GM19239 (cell line): ENCODE measurements at places on chromosomes 11 and 22.

- DNase-seq = no peak
These were observed 1.6 kb upstream of the TMPRSS13 start for GRCh38 chr11:117930668-117931330.

DNA sequence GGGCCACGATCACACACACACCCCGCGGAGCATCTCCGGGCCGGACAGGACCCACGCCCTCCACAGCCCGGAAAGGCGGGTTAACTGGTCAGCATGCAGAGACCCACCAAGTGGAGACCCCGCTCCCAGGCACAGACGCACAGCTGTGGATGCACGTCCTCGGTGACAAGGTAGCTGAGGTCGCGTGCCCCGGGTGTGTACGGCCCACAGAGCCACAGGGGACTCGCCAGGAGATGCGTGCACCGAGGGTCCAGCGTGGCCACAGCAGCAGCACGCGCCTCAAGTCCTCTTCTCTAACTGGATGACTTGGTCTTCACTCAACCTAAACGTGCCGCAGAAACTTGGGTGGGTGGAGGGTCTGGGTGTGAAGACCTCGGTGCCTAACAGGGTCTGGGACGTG lies 5.5 kb downstream of the H19 start:
- no peak for DNase-seq

GRCh38 chr11:115222218-115222862 lies 281.9 kb downstream of the CADM1 start:
- DNase-seq = peak; percentile 39

- no peak for DNase-seq
These were observed 11.2 kb upstream of the CHST1 start for GRCh38 chr11:45676522-45677095.

DNA sequence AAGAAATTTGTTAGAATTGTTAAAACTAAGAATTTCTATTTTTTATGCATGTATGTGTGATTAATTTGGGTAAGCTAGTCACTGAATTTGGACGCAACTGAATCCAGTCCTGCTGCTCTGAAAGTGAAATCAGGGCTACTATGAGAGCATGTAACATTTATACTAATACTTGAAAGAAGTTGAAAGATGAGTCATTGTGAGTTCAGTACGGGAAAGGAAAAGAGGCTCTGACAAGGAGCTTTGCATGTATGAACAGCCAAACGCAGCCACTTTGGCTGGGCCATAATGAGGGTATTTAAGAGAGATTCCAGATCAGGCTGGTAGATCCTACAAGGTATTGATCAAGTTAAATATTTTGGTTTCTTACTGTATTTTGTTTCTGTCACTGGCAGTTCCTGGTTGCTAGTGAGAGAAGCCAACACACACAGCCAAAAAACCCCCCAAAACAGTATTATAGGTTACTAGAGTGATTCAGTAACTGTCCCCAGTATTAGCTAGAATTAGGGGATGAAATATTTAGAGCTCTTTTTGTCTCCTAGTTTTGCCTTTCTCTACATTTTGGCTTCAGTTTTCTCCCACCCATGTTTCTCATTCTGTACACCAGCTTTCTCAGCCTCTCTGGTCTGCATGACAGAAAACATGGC lies 14.1 kb downstream of the AASDHPPT start:
- DNase-seq = peak; percentile 17

DNA sequence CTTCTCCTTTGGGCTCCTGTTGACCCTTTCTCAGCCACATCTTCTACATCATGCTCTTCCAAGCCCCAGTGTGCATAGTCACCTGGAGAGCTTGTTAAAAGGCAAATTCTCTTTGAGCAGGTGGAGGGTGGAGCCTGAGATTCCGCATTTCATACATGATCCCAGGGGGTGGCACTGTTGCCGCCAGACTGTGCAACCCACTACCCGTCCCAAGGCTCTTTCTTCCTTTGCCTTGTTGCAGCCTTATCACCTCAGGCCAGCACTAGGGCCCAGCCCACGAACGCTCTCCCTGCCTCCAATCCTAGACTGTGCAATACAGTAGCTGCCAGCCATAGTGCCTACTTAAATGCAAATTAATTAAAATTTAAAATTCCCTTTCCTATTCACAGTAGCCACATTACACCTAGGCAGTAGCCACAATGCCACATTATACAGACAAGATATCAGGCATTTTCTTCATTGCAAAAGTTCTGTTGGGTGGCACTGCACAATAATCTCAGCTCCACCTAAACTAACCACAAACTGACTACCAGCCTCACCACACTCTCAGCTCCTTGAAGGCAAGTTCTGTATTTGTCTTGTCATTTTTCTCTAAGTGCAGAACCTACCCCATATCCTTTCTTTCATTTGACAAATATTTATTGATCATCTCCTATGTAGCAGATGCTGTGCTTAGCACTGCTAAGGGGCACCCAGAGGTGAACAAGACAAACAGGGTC lies 4.6 kb upstream of the KCNJ5 start:
- no peak for DNase-seq

GRCh38 chr11:106958517-106959248 lies 59.6 kb downstream of the GUCY1A2 start:
- no peak for DNase-seq

DNA sequence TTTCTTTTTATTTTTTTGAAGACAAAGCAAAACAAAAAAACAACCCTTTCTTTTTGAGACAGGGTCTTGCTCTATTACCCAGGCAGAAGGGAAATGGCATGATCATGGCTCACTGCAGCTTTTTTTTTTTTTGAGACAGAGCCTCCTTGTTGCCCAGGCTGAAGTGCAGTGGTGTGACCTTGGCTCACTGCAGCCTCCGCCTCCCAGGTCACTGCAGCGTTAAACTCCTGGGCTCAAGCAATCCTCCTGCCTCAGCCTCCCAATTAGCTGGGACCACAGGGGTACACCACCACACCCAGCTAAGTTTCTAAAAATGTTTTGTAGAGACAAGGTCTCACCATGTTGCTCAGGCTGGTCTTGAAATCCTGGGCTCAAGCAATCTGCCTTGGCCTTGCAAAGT lies 124.6 kb downstream of the ABTB2 start:
- no peak for DNase-seq

DNA sequence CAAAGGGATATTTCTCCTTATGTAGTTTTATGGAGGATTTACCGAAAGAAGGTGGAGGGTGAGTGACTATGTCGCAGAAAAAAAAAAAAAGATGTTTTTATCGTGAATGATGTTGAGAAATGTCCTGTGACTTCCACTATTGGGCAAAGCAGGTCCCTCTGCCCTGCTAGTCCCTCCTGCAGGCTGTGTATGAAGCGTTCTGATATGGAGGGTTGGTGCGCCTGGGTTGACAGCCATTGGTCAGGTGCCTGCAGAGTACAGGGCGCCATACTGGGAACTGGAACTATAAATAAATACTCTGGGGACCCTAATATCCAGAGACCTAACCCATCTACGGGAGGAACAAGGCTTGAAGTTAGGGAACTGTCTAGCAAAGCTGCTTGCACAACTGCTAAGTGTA lies 1.5 kb downstream of the IL17RA start:
- no peak for DNase-seq

DNA sequence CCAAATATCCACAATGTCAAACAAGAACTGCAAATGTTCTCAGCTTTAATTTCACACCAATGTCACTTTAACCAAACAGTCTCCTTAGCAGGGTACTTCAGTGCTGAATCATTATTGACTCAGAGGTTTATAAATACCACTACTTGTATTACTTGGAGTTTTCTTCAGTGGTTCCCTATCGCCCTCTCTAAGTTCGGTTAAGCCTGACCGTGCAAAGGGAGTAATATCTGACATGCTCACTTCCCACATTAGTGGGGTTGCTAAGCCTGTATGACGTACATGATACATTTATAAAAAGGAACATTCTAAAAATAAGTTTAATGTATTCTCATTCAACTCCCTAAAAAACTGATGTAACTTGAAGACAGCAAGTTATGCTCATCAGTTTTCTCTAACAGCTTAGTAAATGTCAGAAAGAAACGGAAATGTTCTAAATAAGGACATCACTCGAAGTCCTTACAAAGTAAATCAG lies 93.1 kb upstream of the ZC3H12C start:
- DNase-seq = peak; percentile 24

DNA sequence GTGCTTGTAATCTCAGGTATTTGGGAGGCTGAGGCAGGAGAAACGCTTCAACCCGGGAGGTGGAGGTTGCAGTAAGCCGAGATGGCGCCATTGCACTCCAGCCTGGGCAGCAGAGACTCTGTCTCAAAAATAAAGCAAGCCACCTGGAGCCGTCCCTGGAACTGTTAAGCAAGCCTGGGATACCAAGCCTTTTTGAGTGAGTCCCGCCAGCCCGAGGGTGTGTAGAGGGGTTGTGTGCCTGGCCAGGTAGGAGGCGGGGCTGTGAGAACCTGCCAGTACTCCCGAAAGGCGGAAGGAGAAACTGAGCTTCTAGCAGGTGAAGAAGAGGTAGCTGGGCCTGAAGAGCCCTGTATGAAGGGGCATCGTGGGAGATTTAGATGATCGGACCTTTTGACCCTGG lies 52.4 kb downstream of the TRIOBP start:
- DNase-seq = no peak

DNA sequence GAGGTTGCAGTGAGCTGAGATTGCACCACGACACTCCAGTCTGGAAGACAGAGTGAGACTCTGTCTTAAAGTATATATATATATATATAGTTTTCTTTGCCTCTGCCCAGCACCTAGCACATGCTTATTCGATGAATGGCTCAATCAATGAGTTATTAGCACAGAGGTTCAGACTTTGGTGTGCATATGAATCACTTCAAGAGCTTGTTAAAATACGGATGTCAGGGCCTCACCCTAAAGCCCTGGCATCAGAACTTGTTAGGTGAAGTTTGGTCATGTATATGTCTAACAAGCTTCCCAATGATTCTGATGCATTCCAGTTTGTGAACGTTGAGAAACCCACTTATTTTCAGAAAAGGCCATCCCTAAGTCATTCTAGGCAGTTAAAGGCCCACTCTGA lies 21.8 kb upstream of the TMEM86A start:
- DNase-seq = no peak

- DNase-seq = no peak
These were observed 190.6 kb downstream of the GUCY1A2 start for GRCh38 chr11:106827687-106828086.

DNA sequence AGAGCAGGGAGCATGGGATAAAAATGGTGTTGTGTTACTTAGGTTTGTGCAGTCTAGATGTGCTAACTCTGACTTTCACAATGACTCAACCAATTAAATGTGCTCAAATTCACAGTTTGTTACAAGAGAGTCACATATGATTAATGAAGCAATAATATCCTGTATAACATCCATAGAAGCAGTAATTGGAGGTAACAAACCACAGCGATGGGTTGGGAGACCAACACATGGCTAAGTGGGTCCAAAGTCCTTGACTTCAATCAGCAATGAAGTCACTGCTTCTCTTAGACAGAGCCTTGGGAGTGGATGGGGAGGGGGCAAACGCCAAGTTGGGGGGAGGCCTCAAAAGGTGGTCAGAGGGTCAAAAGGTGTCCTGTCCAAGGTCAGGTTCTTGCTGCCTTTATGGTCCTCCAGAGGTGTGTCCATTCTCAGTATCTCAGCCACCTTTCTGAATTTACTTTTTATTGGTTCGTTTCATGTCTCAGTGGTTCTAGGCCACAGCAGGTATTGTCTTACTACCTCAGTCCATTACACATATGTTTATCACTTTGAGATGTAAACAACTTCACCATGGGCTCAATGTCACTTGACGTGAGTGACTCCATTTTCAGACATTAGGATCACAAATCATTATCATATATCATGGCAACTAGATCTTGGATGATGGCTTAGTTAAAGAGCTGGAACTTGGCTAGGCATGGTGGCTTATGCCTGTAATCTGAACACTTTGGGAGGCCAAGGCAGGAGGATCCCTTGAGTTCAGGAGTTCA lies 32.4 kb downstream of the SLN start:
- no peak for DNase-seq

DNA sequence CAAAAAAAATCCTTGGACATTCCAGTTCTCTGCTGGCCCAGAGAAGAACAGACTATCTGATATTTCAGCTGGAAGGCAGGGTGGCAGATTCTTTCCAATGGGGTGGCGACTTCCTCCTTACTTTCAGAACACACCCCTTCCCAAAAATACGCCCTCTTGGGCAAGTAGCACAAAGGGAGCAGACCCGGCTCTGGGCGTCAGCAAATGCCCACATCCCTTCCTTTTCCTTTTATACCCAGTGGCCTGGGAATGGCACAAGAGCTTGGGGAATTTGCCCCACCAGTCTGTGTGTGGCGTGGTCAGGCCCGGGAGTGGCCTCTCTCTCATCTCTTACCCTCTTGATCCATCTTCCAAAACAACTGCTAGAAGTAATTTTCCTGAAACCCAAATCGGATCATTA lies 33.0 kb upstream of the NUP160 start:
- DNase-seq = no peak

DNA sequence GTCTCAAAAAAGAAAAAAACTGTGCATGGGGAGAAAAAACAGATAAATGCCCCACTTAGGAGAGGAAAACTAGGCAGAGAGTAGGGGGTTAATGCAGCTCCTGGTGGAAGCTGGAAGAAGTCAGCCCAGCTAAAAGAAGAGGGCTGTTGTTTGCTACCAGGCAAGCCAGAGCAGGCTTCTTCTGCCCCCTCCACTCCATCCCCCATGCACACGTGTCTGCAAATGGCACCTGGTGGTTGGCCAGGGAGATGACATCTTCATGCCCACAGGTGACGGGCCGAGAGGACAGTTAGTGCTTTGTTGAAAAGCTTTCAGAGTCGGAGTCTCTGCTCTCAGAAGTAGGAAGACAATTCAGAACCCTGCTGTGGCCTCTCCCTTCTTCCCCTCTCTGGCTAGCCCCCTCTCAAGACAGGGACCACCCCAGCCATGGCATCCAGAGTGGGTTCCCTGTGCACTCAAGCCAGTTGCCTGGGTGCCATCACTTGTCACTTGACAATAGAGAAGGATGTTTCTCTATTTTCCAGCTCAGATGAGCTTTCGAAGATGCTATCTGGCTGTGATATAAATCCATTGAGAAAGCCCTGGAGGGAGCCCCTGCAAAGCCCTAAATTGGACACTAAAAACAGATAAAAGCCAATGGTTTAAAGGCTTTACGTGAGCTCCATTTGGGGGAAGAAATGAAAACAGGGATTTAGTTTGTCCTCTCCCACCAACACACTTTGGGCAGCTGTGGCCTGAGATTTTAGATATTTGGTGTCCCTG lies 142.0 kb downstream of the TRIM29 start:
- DNase-seq = no peak

- peak; percentile 68 for DNase-seq
These were observed 63.5 kb upstream of the CAPRIN1 start for GRCh38 chr11:33987975-33988580.

DNA sequence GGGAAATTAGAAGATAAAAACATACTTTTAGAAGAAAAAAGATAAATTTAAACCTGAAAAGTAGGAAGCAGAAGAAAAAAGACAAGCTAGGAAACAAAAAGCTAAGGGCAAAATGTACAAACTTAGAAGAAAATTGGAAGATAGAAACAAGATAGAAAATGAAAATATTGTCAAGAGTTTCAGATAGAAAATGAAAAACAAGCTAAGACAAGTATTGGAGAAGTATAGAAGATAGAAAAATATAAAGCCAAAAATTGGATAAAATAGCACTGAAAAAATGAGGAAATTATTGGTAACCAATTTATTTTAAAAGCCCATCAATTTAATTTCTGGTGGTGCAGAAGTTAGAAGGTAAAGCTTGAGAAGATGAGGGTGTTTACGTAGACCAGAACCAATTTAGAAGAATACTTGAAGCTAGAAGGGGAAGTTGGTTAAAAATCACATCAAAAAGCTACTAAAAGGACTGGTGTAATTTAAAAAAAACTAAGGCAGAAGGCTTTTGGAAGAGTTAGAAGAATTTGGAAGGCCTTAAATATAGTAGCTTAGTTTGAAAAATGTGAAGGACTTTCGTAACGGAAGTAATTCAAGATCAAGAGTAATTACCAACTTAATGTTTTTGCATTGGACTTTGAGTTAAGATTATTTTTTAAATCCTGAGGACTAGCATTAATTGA lies 1.0 kb downstream of the MALAT1 start:
- DNase-seq = no peak
